Stimulated activated CD4-positive, alpha-beta T cell treated with anti-CD3 and anti-CD28 coated beads, Interleukin-1b, Interleukin-23, amount 100 ng/mL, for 24 hours (primary cell): ENCODE measurements at places on chromosomes 5 and 9.

DNA sequence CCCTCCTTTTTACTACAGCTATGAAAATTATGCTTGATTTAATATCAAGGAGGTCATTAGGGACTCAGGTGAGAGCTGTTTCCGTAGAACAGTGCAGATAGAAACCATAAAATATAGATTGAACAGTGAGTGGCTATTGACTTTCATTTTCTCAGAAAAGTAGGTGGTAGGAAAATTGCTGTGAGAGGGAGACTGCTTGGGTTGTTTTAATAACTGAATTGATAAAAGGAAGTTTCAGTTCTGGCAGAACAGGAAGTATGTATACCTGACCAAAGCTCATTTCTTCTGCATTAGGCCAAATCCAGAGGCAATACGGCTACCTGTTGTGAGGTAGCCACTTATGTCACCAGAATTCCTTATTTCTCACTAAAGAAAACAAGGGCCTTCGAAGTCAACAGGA lies 761.7 kb upstream of the ARRDC3 start:
- DNase-seq = no peak

DNA sequence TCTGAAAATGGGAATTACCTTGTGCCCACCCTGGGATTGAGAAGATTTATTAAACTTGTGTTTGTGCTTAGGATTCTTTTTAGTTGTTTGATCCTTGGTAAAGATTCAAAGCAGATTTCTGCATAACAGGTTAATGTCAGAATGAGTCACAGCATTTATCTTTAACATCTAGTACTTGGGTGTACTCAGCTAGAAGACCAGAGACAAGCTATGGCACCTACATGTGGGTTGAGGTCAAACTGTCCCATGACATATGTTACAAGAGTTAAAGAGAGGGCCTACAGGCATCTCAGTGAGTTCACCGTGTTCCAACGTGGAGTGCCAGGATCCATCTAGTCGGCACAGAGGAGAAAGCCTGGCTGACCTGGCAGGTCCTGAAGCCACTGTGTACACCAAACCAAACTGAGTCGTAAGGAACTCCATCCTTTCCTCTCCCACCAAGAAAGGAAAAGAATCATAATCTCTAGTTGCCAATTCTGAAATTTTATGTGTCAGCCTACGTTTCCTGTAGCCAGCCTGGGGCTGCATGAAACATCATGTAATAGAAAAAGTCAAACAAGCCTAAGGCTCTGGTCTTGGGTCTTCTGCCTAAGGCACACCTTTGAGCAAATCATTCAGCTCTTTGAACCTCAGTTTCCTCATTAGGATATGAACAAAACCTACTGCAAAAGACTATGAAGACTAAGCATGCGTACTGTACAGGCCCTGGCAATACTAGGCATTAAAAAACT lies 73.7 kb downstream of the RCL1 start:
- DNase-seq = no peak

DNA sequence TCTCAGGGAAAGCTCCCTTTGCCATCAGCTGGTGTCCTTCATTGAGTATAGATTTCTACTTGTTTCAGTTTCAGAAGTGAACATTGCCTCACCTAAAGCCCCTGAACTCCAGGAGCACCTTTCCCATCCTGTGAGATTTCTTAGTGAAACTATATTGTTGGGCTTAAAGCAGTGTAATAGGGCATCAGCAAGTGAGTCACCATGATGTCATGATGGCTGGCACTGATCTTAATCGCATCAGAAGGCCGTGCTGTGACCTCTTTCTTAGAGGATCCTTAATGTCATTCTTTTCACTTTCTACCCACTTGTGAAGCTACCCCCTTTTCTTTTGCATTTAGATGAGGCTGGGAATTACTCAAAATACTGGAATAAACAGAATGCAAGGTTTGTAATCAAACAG lies 401.3 kb downstream of the MTRR start:
- no peak for DNase-seq

DNA sequence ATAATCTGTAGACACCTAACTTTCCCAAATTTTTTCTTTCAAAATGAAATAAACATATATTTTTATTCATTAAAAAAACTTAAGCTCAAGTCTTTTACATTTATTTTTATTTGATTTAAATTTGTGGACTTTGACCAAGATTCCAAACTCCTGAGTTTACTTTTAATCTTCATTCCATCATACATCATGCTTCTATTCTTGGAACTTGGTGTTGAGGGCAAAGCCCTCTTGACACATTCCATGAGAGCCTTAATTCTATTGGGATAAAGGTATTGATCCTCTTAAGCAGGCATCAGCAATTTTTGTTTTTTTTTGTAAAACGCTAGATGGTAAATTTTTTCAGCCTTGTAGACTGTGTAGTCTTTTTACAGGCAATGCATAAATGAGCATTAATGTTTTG lies 53.6 kb downstream of the FBXO4 start:
- no peak for DNase-seq

DNA sequence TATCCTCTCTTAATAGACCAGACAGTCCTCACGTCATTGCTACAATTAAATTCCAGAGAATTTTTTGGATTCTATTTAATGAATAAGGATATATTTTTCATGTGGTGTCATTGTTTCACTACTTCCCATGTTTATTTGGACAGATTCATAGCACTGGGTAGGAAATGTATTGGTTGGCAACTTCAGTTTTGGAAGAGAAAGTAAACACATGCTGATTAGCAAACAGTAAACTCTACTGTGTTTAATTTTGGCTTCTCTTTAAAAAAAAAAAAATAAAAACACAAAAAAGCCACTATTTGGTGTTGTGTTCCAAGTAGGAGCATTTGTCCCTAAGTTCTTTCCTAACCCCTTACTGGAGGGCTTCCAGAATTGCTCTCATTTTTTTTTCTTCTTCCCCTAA lies 77.3 kb downstream of the NFIB start:
- no peak for DNase-seq

GRCh38 chr5:54443270-54443669 lies 12.2 kb upstream of the HSPB3 start:
- no peak for DNase-seq

DNA sequence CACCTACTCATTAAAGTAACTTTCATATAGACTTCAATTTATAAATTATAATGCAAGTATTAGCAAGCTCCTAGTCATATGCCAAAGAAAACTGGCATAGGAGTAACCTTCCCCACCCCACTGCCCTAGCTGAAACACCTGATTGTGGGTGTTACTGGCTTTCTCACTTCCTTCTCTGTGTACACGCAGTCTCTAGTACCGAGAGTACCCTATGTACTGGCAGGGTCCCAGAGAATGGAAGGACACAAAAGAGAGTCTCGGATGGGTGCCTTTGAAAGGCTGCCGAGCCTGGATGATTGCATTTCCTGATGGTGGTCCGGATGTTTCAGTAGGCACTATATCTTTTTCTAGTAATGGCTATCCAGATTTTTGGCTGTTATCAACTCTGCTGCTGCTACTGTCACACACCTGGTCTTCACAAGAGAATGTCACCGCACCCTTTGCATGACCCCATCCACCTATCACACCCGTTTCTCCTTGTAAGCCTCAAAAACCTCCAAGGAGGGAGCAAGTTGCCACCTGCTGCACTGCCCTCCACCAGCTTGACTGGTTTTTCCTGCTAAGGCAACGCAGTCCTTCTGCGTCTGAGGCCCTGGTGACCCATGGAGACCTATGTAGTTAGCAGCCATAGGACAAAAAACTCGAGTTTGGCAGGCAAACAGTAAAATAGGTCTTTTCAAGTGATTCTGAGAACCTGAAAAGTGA lies 53.8 kb upstream of the CLINT1 start:
- DNase-seq = no peak

DNA sequence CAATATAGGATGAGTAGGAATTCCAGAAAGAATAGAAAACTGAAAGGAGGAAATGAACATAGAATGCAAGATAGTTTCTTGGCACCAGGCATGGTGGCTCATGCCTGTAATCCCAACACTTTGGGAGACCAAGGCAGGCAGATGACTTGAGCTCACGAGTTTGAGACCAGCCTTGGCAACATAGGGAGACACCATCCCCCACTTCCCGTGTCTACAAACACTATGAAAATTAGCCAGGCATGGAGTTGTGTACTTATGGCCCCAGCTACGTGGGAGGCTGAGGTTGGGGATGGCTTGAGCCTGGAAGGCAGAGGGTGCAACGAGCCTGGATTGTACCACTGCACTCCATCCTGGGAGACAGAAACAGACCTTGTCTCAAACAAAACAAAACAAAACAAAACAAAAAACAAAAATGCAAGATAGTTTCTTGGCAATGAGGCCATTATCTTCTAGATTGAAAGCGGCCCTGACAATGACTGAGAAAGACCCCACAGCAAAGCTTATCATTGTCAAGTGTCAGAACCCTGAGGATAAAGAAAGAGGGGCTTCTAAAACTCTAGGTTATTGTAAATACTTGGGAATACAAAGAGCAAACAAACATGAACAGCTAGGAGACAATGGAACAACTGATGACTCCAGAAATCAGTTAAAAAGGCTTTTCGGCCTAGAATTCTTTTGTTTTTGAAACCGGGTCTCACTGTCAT lies 9.2 kb downstream of the SQSTM1 start:
- DNase-seq = no peak

DNA sequence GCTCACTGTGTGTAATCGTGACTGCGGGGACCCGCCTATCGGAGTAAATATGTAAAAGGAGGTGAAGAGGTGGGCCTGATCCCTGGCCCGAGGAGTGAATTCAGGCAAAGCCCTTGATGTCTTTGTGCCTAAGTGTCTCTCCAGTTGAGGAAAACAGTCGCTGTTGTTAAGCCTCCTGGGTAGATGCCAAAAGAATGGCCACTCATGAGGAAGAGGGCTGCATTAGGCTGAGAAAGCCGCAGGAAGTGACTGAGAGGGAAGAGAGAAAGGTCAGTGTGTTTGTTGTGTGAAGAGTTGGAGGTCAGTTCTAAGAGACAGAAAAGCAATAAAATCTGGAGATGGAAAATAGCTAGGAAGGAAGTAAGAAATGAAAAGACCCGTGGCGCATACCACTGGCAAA lies 35.8 kb upstream of the PIP5K1B start:
- DNase-seq = no peak

DNA sequence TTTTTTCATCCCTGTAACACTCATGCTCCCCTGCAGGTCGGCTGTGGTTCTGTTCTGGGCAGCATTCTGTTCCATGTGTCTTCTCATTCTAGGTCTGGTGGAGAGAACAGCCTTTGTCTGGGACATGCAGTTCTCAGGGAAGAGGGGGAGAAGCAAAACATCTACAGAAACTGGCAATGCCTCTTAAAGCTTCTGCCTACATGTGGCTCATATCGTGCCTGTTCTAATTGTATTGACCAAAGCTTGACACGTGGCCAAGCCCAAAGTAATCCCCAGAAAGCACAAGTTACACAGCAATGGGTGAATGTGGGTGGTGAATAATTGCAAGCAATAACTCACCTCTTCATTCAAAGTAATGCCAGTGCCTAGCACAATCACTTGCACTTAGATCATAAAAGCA lies 218.2 kb upstream of the IL12B start:
- DNase-seq = no peak

DNA sequence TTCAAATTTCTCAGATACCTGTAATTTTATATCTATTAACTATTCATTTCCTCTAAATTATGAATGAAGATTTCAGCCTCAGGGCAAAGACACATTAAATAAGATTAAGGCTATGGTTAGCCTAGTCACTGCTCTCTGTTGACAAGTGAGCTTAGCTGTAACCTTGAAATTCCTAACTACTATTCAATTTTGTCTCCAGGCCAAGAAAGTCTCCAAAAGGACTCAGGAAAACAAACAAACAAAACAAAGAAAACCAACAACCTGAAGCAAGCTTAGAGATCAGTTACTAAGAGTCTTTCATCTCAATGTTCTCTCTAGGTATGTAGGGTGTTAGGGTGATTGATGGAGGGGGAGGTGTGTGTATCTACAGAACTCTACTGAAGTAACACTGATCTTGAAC lies 9.6 kb upstream of the CTNNAL1 start:
- DNase-seq = no peak

- DNase-seq = no peak
These were observed 107.0 kb downstream of the MELK start for GRCh38 chr9:36679710-36680109.

GRCh38 chr5:172714491-172715420 lies 56.2 kb downstream of the DUSP1 start:
- DNase-seq = no peak

DNA sequence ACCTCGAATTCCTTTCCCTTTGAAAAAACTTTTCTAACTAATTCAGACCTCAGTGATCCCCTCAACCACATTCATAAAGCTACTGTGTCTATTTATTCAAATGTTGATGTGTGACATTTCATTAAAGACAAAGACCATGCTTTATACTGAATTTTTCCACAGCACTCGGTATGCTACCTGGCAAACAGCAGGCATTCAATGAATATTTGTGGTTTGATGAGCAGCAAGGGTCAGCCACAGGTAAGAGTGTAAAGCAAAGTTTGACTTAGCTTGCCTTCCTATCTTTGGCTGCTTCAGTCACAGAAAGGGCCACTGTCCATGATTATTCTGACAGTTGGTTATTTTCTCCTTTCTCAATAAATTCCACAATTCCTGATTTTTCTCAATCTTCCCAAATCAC lies 5.1 kb upstream of the CDC42SE2 start:
- no peak for DNase-seq

DNA sequence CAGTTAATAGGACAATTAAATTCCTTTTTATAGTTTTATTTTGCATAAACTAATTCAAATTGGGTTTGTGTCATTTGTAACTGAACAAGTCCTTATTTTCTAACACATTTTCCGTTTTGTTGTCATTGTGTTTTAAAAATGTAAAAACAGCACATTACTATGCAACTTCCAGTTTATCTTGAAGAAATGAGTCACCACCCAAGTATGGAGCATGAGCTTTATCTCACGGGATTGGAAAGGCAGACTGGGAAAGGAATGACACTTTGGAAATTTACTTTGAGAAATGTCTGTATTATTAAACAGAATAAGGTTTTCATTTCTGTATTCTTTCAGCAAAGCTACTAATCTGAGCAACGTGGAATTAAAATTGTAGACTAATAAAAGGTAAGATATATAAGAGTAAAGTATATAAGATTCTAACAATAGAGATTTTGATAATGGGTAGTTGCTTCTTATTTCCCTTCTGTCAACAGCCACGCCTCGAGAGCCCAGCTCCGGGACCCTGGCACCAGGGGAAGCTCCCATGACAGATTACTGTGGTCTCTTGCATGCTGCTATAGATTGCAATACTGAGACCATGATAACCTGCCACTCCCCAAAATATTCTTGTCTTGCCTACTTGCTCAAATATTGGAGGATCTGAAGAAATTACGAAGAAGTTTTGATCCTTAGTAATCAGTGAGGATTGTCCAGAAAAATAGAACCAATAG lies 433.1 kb downstream of the CHSY3 start:
- no peak for DNase-seq

GRCh38 chr9:117437283-117437682 lies 22.4 kb upstream of the ASTN2 start:
- DNase-seq = no peak
